HS-27A (cell line): ENCODE measurements at places on chromosomes 3 and 15.

- no peak for DNase-seq
Measured at GRCh38 chr3:58623961-58624360, 42.6 kb downstream of the FAM3D start.

DNA sequence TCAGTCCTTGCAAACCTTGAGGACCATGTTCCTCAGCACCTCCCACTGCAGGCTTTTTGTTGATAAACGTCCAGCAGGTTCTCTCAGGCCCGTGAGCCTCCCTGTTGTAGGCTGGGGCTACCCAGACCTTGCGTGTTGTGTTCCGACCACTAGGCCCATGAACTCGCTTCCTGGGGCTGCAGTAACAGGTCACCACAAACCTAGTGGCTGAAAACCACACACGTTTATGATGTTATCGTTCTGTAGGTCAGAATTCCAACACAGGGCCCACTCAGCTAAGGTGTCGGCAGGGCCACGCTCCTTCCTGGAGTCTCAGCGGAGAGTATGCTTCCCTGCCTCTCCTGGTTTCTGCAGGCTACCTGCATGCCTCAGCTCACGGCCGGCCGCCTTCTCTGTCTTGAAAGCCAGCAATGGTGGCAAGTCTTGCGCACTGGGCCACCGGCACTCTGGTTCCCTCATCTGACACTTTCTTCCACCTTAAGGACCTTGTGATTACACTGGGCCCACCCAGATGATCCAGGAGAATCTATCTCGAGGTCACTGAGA, 60.8 kb downstream of the ATP10A start:
- DNase-seq, result no peak

DNA sequence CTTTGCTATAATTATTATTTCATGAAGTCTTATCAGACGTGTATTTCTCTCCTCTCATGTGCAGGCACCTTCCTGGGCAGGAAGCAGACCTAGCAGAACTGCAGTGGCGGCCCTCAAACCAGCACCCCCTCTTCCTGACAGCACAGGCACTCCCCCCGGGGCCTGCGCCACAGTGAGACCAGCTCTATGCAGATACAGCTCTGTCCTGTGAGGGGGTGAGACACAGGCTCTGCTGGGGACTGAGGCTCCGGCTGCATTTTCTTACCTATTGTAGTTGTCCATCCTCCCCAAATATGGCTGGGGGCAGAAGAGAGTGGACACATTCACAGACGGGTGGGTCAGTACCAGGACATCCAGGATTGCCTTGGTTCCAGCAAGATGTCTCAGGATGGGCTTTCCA, 5.0 kb downstream of the CISH start:
- DNase-seq, result no peak

GRCh38 chr15:40160021-40160420, 848 bp upstream of the BUB1B start:
- DNase-seq, result no peak
